Naive thymus-derived CD8-positive, alpha-beta T cell (primary cell): ENCODE measurements at places on chromosomes 7 and 10.

DNA sequence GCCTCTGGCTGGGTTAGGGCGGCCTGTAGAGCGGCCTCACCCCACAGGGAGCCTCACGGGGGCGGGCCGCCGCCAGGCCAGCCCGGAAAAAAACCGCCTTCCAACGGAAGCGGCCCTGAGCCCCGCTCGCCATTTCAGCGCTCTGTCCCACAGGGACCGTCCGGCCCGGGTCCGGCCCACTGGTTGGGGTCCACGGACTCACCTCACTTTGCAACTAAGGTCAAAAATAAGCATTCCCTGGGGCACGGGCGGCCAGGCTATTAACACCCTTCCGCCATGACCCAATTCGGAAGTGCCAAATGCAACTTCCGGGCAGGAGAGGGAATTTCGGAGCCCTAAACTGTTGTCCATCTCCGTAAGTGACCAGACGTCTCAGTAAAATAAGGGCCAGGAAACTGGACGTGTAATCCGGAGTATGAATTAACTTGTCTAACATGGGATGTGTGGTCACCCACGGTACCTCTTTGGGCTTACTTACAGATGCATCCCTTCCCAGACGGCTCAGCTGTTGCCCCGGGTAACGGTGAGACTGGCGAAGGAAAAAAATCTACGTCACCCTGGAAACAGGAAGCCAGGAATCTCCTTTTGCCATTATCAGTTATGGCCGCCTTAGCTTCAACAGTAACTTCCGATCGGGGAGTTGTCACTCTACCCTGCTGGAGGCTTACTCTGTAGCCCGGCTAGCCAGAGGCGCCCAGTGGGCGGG, at the start of gene BBIP1:
Gene BBIP1, minus strand, starts transcription at position 538 of the 706 bp plus-strand sequence. CDS start 1,023 bp downstream, outside the sequence.
- H3K27me3 ChIP-seq: no peaks in the 10 kb centered on the region
- peak within 1 kb of the TSS; percentile 98 for H3K4me3 ChIP-seq
- peaks cover 40% of the 10 kb centered on the region for H3K4me1 ChIP-seq

- DNase-seq: no peak
- no peaks in the 10 kb centered on the region for H3K4me1 ChIP-seq
Observed at GRCh38 chr7:127080576-127080975, 172.2 kb downstream of the GRM8 start.

GRCh38 chr10:98138031-98138430, 3.6 kb downstream of the R3HCC1L start:
- no peaks in the 10 kb centered on the region for H3K36me3 ChIP-seq
- H3K4me3 ChIP-seq: peak overlapping the region; percentile 10
- DNase-seq: no peak
- H3K4me1 ChIP-seq: peaks cover 69% of the 10 kb centered on the region

DNA sequence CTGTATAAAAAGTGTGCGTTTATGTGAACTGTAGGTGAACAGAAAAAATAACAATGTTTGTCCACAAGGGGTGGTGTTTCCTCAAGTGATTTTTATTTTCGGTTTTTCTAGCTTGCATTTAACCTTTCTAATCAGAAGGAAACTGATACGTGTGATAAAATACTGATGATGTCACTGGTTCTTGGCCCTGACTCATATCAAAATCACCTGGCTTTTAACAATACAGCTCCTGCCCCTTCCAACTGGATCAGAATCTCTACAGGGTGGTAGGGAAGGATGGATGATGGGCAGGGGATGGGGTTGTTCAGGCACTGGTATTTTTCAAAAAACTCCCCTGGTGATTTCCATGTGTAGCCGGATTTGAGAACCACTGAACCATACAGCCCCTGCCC, 10.9 kb downstream of the NPFFR1 start:
- no peaks in the 10 kb centered on the region for H3K36me3 ChIP-seq
- H3K27me3 ChIP-seq: no peaks in the 10 kb centered on the region
- H3K4me1 ChIP-seq: peaks cover 9% of the 10 kb centered on the region
- no peak overlapping the region for H3K27ac ChIP-seq

GRCh38 chr10:127267442-127267841, 71.1 kb upstream of the INSYN2A start:
- DNase-seq: no peak
- no peaks in the 10 kb centered on the region for H3K36me3 ChIP-seq
- peaks cover 8% of the 10 kb centered on the region for H3K27me3 ChIP-seq
- H3K27ac ChIP-seq: no peak overlapping the region
- H3K4me1 ChIP-seq: no peaks in the 10 kb centered on the region
- H3K4me3 ChIP-seq: no peak overlapping the region

DNA sequence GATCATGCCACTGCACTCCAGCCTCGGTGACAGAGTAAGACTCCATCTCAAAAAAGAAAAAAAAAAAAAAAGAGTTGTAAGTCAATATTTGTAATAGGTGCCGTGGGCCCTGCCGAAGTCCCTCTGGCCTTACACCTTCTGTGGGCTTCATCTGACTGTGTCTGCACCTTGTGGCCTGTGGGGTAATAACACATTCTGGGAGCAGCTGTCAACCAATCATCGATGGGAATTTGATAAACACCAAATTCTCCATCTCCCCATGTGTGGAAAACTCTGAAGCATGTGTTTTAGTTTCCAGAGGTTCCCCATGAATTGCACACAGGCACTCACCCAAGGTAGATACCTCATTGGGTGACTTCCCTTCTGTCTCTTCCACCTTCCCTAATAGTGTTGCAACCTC, 10.8 kb downstream of the ZNF394 start:
- peaks cover 16% of the 10 kb centered on the region for H3K36me3 ChIP-seq
- H3K27ac ChIP-seq: no peak overlapping the region
- no peaks in the 10 kb centered on the region for H3K27me3 ChIP-seq
- H3K4me3 ChIP-seq: no peak overlapping the region
- H3K4me1 ChIP-seq: peaks cover 14% of the 10 kb centered on the region

DNA sequence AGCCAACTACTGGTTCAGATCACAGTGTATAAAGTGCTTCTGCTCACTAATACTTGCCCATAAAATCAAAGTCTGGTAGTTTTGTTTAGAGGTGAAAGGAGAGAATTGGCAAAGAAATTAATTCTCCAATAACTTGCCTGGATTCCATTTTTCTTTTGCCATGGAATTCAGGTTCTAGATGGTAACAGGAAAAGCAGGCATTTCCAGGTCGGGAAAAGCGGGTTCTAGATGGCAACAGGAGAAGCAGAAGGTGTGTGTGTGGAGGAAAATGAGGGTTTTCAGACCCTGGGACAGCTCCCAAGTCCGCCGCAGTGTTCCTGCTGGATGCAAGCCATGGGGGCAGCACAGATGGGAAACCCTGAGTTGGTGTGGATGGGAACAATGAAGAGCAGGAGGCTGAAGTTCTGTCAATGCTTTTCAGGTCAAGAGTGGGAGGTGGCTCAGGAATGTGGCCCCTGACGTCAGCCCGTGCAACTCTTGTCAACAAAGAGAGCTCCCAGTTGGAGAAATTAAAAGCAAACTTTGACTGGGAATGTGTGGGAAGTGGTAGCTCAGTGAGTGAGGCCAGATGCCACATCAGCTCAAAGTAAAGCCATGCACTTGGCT, 696.7 kb downstream of the LRMDA start:
- DNase-seq: no peak
- peaks cover 5% of the 10 kb centered on the region for H3K27me3 ChIP-seq
- H3K4me3 ChIP-seq: no peak overlapping the region
- no peaks in the 10 kb centered on the region for H3K36me3 ChIP-seq
- no peak overlapping the region for H3K27ac ChIP-seq

DNA sequence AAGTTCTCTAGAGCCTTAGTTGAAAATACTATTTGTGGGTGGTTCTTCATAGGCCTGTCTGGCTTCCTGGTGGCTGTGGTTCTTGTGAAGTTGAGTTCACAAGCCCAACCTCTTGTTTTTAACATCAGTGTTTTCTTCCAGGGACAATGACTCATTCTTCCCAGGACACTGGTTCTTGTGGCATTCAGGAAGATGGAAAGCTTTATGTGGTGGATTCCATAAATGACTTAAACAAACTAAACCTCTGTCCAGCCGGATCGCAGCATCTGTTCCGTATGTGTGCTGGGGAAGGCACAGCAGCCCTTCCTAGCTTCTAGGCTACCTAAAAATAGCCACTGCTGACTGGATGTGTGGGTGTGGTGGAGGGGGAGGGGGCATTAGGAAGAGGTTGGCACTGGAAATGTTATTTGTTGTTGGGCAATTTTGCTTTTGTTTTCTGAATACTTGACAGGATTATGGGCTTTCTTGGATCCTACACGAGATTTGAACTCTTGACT, 3.9 kb downstream of the LSMEM1 start:
- no peak for DNase-seq
- no peak overlapping the region for H3K4me3 ChIP-seq
- H3K36me3 ChIP-seq: peaks cover 10% of the 10 kb centered on the region
- H3K4me1 ChIP-seq: peaks cover 4% of the 10 kb centered on the region
- H3K27ac ChIP-seq: no peak overlapping the region

GRCh38 chr7:28455486-28455885, 43.2 kb downstream of the CREB5 start:
- H3K27ac ChIP-seq: no peak overlapping the region
- H3K4me1 ChIP-seq: no peaks in the 10 kb centered on the region
- H3K36me3 ChIP-seq: no peaks in the 10 kb centered on the region
- peaks cover 6% of the 10 kb centered on the region for H3K27me3 ChIP-seq

DNA sequence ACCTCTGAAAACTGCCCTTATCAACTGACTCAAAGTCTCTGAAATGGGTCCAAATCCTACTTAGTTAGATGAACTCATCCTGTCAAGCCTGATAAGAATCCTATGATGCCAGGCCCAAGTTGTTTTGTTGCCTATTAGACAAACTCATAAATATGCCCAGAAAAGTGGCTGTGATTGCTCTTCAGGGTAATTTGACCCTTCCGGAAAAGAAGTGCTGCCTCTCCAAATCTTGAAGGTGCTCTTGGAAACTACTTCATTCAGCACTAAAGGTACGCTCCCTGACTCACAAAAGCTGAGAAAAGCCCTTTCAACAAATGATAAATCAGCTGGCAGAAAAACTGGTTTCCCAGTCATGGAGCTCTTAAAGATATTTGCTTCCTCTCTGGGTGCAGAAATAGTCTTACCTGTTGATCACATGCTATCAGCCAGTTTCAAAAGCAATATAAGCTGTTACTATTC, 6.7 kb downstream of the IFIT5 start:
- DNase-seq: no peak
- peaks cover 25% of the 10 kb centered on the region for H3K4me1 ChIP-seq
- H3K27me3 ChIP-seq: no peaks in the 10 kb centered on the region
- H3K4me3 ChIP-seq: no peak overlapping the region
- peak overlapping the region; percentile 54 for H3K27ac ChIP-seq
- peaks cover 32% of the 10 kb centered on the region for H3K36me3 ChIP-seq

- no peak overlapping the region for H3K27ac ChIP-seq
- no peaks in the 10 kb centered on the region for H3K27me3 ChIP-seq
- H3K4me3 ChIP-seq: no peak overlapping the region
- no peaks in the 10 kb centered on the region for H3K4me1 ChIP-seq
Observed at GRCh38 chr7:90495241-90495640, 25.8 kb downstream of the PTTG1IP2 start.

GRCh38 chr10:73251683-73252444, 580 bp downstream of the MRPS16 start:
- H3K4me3 ChIP-seq: peak overlapping the region; percentile 97
- peaks cover 56% of the 10 kb centered on the region for H3K4me1 ChIP-seq
- no peak for DNase-seq
- H3K27me3 ChIP-seq: no peaks in the 10 kb centered on the region
- H3K27ac ChIP-seq: peak overlapping the region; percentile 92

GRCh38 chr7:91979590-91979989, 38.9 kb downstream of the AKAP9 start:
- no peaks in the 10 kb centered on the region for H3K27me3 ChIP-seq
- H3K36me3 ChIP-seq: peaks cover 6% of the 10 kb centered on the region
- peaks cover 5% of the 10 kb centered on the region for H3K4me1 ChIP-seq
- no peak overlapping the region for H3K27ac ChIP-seq
- H3K4me3 ChIP-seq: no peak overlapping the region

GRCh38 chr7:39847227-39847626, 102.8 kb upstream of the CDK13 start:
- H3K27ac ChIP-seq: no peak overlapping the region
- H3K4me1 ChIP-seq: no peaks in the 10 kb centered on the region
- DNase-seq: no peak
- H3K4me3 ChIP-seq: no peak overlapping the region
- H3K36me3 ChIP-seq: no peaks in the 10 kb centered on the region

GRCh38 chr7:27239387-27240014, 3.1 kb upstream of the EVX1 start:
- H3K4me3 ChIP-seq: peak overlapping the region; percentile 52
- H3K4me1 ChIP-seq: peaks cover 32% of the 10 kb centered on the region
- no peak overlapping the region for H3K27ac ChIP-seq
- H3K27me3 ChIP-seq: peaks cover 38% of the 10 kb centered on the region

DNA sequence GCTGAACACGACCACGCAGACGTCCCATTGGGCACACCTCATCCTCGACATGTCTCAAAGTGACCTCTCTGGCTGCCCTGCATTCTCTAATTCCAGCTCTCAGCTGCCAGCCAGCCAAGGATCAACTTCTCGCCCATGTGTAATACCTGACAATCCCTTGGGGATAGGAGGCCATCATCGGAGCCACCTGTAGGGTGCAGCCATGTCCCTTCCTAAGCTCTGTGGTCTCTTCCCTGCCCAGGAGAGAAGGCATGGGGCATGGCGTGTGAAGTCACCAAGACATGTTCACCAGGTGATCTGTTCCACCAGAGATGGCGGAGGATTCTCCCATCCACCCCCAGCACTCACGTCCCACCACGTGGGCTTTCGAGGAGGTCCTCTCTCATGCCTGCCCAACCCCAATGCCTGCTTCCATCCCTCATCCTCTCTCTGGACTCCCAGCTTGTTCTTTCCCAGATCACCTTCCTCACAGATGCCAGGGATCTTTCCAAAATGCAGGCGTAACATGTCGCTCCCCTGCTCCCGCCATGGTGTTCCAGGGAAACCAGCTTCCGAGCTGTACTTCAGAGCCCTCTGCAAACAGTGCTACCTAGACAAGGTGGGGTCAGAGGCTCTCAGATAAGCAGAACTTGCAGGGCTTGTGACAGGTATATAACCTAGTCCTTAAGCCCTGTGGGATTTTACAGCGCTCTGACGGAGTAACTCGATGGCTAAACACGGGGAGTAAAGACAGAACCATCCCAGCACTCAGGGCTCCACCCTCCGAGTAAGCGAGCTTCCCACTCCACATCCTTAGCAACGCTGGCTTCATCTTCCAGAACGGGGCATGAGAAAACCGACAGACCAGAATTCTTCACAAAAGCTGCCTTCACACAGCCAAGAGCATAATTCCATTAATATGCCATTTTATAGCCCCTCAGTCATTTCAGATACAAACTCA, 41.1 kb downstream of the BRI3 start:
- no peaks in the 10 kb centered on the region for H3K36me3 ChIP-seq
- no peak overlapping the region for H3K4me3 ChIP-seq
- no peak overlapping the region for H3K27ac ChIP-seq
- peaks cover 5% of the 10 kb centered on the region for H3K27me3 ChIP-seq
- no peak for DNase-seq
